ENCODE measurements at places on chromosomes 11 and 22. TPM values are rescaled to one million over a fixed set of nuclear protein-coding genes. Genes with fewer than 3 reads are reported as not detected.
A peak's percentile ranks its signal among the peaks of the same experiment; 100 is the strongest.

GRCh38 chr11:68033708-68034045 is 3.2 kb downstream of the NDUFS8 start:
- no peak for DNase-seq

DNA sequence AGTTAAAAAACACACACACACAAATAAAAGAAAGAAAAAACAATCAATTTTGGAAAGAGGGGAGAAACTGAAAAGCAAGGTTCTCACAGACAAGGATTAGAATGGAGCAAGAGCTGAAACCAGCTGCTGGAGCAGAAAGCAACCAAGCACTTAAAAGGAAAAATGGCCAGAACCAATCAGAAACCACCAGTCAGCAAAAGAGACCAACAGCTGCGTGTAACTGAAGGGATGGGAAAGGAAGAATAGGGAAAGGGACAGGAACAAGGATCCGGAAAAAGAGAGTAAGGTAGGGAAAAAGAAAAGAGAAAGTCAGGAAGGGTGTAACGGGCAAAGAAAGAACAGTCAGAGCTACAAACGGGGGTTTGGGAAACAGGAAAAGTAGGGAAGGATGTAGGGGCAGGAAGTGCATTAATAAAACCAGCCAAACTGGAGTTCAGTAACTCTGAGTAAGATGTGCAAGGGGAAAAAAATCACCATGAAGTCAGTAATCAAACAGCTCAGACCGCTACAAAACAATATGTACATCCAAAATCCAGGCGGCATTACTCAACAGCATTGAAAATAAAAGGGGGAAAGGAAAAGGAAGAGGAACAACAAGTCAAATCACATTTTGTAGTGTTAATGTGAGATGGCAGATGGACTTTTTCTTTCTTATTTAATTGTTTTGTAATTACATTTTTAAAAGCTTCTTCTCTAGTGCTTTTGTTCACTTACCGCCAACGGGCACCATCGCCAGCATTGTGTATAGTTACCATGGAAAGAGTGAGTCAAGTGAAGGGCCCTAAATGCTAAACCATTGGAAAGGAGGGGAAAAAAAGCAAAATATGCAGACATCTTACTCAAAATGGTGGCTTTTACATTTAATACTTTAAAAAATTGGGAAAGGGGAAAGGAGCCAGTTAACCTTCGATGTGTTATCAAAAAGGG is 49.2 kb downstream of the APOL5 start:
- DNase-seq = no peak

DNA sequence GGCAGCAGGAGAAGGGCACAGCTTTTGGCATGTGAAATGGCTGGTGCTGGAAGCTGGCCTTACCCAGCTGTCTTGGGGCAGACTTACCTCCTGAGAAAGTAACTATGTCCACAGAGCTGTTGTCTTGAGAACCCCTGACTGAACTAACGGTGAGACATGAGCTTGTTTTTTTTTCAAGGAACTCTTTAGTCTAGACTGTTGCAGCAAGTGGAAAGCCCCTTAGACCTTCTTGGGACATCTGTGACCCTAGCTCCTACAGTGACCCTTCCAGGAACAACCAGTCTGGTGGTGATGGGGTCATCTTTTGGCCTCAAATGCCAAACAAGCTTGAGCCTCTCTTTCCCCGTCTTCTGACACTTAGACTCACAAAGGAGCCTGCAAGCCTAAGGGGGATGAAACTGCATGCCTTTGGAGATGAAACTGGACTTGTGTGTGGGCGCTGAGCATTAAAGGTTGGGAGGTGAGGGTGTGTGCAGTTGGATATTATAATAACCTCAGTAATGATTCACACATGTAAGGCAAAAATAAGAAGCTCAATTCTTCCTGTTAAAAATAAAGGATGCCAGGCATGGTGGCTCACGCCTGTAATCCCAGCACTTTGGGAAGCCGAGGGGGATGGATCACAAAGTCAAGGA is 35.4 kb downstream of the SDHD start:
- DNase-seq = no peak

Gene PRRG4
- total RNA-seq = not detected

Gene HBE1
- total RNA-seq = not detected

GRCh38 chr11:680476-680875 is 14.5 kb downstream of the DEAF1 start:
- no peak for DNase-seq

DNA sequence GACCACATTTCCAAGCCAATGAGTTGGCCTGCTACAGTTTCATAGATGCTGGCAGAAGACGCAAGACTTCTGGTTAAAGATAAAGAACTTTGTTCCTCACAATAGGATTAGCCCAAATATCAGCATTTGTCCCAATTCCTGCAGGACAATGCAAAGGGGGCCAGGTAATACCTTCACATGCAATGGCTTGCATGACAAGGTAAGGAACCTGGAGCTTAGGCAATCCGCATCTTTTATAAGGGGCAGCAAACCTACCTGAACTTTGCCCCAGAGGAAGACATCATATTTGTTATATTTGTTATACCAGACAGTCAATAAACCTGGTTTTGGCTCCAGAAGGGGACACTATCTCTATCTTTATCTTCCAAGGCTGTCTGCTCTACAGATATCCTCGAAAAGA is 5.3 kb downstream of the P2RY6 start:
- no peak for DNase-seq

GRCh38 chr11:22049276-22049675 is 143.6 kb upstream of the ANO5 start:
- DNase-seq = no peak

GRCh38 chr11:67071420-67072284 is 15.0 kb downstream of the RHOD start:
- no peak for DNase-seq

Gene BTBD18
- not detected for total RNA-seq

DNA sequence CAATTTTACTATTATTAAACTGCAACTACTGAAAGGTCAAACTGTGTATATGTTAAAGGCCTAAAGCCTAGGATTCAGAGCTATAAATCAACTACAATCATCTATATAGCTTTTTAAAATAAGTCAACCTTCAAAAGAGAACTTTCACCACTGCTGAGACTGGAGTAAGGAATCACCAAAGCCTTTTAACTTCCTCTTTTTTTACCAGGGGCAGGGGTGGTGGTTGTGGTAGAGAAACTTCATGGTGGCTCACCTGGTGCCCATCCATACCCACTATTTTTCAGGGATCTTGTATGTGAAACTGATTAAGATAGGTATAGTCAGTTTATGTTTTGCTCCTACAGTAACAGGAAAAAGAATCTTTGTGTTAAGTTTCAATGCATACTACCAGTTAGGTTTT is 31.5 kb downstream of the TSG101 start:
- no peak for DNase-seq

Gene APOA1
- not detected for total RNA-seq

Gene ZDHHC13
- 10.3 TPM for total RNA-seq

DNA sequence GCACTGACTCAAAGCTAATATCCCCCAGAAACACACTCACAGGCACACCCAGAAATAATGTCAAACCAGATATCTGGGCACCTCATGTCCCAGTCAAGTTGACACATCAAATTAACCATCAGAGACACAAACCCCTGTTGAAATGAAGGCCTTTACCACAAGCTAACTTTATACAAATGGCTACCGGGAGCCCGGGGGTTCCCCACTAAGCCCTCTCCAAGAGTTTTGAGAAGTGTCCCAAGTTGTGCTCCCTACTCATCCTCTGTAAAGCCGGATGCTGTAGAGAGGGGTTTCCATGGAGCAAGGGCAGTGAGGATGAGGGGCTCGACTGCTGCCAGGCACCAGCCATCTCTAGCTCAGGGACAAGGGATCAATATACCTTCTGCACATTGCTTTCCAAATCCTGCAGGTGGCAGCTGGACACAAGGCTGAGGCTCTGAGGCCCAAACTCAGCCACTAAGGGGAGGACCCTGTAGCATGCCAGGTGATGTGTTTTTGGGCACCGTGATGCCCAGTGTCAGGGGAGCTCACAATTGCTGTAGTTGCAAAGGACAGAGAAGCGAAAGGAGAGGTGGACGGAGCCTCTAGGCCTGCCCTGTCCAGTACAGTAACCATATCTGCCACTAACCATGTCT is 145.7 kb downstream of the TTC17 start:
- no peak for DNase-seq

DNA sequence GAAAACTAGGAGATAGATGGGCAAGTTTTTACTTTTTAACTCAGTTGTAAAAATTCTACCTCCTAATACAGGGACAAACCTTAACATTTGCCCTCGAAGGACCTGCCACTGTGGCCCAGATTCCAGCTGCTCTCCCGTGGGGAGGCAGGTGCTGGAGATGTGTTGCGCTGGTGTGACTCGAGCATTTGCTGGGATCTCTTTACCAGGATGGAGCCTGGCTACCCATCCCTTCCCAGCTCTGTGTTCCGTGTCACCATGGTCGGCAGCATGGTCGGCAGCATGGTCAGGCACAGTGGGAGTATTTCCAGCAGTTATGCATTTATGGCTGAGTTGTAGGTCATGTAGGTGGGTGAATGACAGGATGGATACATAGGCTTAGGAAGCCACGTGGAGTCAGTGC is 41.1 kb downstream of the OTOG start:
- DNase-seq = no peak

- no peak for DNase-seq
Measured at GRCh38 chr11:86414032-86414431, 39.3 kb downstream of the CCDC81 start.

Gene MPPED2
- not detected for total RNA-seq

Gene CBL
- 25.8 TPM for total RNA-seq

GRCh38 chr11:75425422-75425821 is 7.6 kb downstream of the KLHL35 start:
- DNase-seq = no peak

DNA sequence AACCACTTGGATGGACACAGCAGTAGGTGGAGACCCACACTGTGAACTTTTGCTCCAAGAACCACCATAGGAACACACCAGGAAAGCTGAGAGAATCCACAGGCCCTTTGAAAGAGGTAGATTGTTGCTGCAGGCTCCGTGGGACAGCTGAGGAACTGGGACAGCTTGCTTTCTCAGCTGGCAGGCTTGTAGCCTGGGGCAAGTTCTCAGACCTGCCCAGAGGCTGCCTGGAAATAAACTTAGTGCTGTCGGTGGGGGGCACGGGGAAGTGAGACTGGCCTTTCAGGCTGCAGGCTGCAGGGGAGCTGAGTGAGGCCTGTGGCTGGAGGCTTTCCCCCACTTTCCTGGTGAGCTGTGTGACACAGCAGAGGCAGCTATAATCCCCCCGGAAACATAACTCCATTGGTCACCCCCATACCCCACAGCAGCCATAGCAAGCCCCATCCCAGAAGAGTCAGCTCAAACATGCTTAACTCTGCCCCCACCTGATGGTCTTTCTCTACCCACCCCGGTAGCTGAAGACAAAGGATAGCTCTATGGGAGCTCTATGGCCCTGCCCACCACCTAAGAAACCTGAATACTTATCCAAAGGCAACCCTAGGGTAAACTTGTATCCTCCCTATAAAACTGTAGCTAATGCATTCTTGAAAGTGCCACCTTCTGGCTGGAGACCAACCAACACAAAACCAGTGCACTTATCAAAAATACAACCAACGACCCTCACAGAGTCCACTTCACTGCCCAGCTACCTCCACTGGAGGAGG is 21.4 kb upstream of the ACRV1 start:
- no peak for DNase-seq

DNA sequence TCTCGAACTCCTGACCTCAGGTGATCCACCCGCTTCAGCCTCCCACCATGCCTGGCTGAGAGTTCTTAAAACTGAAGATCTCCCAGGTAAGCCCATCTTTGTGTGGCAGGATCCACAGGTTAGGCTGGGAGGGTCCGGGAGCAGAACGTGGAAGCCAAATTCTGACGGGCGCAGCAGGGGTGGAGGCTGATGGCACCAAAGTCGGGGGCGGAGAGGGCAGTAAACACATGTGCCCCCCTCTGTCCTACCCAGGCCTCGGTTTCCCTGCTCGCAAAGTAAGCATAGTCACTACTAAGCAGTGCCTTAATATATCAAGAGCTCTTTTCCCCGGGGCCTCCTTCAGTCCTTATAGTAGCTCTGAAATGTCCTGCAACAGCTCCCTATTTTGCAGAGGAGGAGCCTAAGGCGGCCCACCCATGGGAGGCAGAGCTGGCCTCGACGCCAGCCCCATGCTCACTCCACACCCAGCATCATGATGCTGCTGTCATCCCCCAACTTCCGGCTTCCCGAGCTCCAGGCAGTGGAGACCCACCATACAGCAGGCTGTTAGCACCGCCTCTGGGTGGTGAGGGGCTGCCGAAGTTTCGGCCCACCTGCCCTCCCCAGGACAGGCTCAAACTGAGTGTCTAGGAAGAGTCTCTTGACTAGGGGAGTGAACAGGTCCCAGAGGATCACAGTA is 230.0 kb downstream of the CTTN start:
- DNase-seq = no peak

DNA sequence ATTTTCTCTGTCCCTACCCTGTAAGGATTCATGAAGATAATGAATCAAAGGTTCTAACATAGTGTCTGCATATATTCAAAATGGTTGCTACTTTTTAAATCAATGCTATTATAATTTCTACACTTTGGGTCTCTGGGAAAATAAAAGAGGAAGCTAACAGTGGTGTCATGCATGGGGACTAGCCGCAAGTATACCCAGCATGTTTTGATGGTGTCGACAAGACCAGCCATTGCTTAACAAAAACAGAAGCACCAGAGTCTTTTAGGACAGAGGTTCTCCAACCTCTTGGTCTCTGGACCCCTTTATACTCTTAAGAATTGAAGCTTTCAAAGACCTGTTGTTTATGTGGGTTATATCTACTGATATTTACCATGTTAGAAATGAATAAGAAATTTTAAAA is 37.8 kb downstream of the RNF141 start:
- no peak for DNase-seq

GRCh38 chr11:62708392-62708791 is 916 bp downstream of the GNG3 start:
- no peak for DNase-seq

- DNase-seq = no peak
Measured at GRCh38 chr11:614623-615503, 887 bp downstream of the IRF7 start.

DNA sequence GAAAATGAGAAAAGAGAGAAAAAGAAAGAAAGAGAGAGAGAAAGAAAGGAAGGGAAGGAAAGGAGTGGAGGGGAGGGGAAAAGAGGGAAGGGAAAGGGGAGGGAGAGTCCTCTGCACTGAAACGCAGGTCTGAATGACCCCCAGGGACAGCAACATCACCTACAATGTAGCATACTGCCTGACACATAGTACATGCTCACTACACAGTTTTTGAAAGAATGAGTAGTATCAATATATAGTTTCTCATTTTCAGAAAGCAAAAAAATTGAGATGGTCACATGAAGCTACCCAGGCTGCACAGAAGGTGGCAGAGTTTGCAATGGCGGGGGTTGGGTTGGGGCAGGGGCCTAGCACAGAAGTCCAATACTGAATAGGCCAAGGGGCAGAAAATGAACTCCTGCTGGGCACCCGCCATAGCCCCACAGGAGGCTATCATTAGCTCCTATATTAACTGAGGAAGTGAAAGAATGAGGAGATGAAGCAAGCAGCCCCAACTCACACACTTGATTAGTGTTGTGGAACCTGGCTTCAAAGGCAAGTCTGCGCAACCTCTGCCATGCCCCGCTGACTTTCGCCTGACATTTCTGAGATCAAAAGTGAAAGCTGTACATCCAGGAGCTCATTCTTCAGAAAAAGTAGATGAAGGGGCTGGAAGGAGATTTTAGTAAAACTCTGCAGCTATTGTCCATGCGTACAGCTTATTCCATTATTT is 241.2 kb upstream of the SYN3 start:
- no peak for DNase-seq

- DNase-seq = peak; percentile 20
Measured at GRCh38 chr11:133902506-133902905, 54.3 kb downstream of the IGSF9B start.

Gene C11orf87
- total RNA-seq = 0.05 TPM

Measured in chondrocyte (in vitro differentiated cells).